ENCODE measurements at places on chromosomes 16 and 17. TPM values are rescaled to one million over a fixed set of nuclear protein-coding genes. Genes with fewer than 3 reads are reported as not detected.

Gene TCAP
- total RNA-seq: 0.26 TPM

Gene SARM1
- total RNA-seq: 3.1 TPM

Gene ELOB
- 227 TPM for total RNA-seq

Gene SPATA32
- not detected for total RNA-seq

Gene KRT39
- 0.33 TPM for total RNA-seq

Gene SLFN12L
- total RNA-seq: 0.17 TPM

Gene COL1A1
- 577 TPM for total RNA-seq

Gene MED1
- 20.5 TPM for total RNA-seq

Gene EFNB3
- total RNA-seq: 0.26 TPM

Gene PER1
- 6.9 TPM for total RNA-seq

Gene SEZ6L2
- 1.8 TPM for total RNA-seq

Gene TBC1D3B
- 1.8 TPM for total RNA-seq

Gene EPOP
- total RNA-seq: 0.33 TPM

Gene DECR2
- total RNA-seq: 12.1 TPM

Gene HLF
- total RNA-seq: 0.51 TPM

Gene MLLT6
- total RNA-seq: 17.7 TPM

Gene SHISA9
- not detected for total RNA-seq

Gene NPIPB6
- not detected for total RNA-seq

Gene ULK2
- 46.5 TPM for total RNA-seq

Gene PTX4
- total RNA-seq: not detected

Gene HAS3
- 0.26 TPM for total RNA-seq

Gene SCNN1G
- not detected for total RNA-seq

Gene NXPH3
- total RNA-seq: 0.66 TPM

Gene TMEM100
- 2.6 TPM for total RNA-seq

Gene KRTAP4-1
- not detected for total RNA-seq

Gene TEKT3
- 0.33 TPM for total RNA-seq

Gene NLGN2
- total RNA-seq: 12.1 TPM

Gene APOBR
- total RNA-seq: under 0.01 TPM

Gene CCL5
- not detected for total RNA-seq

Data from fibroblast of lung (primary cell).